Ureter (tissue), 1 donor: ENCODE measurements at places on chromosomes 11 and 22. TPM values are rescaled to one million over a fixed set of nuclear protein-coding genes. Genes with fewer than 3 reads are reported as not detected.

OR8G5 gene
- total RNA-seq = not detected

CAPN5 gene
- 143 TPM for total RNA-seq

TXNRD2 gene
- total RNA-seq = 41.6 TPM

DUSP18 gene
- total RNA-seq = 9.5 TPM

- DNase-seq = no peak
These were observed 1.4 kb downstream of the SLC35C1 start for GRCh38 chr11:45806072-45806933.

GRCh38 chr11:67303132-67303834 is at the start of gene SSH3:
TSS of gene SSH3 (plus strand) at chr11:67303530. CDS start at chr11:67303626, 96 bp downstream.
- peak; percentile 85 for DNase-seq

DNA sequence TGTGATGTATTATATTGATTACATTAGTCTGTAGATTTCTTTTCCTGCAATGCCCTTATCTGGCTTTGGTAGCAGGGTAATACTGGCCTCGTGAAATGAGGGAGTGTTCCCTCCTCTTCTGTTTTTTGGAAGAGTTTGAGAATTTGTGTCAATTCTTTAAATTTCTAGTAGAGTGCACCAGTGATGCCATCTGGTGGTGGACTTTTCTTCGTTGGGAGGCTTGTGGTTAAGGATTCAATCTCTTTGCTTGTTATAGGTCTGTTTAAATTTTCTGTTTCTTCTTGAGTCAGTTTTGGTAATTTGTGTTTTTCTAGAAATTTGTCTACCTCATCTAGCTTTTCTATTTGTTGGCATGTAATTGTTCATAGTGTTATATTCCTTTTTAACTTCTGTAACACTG is 18.9 kb downstream of the SHANK3 start:
- no peak for DNase-seq

- DNase-seq = no peak
These were observed 41.1 kb upstream of the TYR start for GRCh38 chr11:89136606-89137005.

- DNase-seq = no peak
These were observed 19.3 kb downstream of the MYH9 start for GRCh38 chr22:36368359-36368983.

DNA sequence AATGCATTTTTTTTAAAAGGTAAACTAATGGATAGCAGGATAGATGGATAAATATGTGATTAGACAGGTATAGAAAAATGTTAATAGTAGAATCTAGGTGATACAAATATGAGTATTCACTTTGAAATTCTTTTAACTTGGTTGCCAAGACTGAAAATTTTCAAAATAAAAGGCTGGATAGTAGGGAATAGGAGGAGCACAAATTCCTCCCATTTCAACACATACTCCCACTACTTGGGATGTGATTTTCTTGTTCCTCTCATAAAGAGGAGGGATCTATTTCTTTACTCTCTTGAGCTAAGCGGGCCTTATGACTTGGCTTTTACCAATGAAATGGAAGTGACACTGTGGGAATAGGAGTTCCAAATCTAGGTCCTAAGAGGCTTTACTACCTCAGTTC is 35.9 kb downstream of the PIK3C2A start:
- no peak for DNase-seq

GRCh38 chr11:79615425-79615824 is 174.6 kb upstream of the TENM4 start:
- no peak for DNase-seq

DNA sequence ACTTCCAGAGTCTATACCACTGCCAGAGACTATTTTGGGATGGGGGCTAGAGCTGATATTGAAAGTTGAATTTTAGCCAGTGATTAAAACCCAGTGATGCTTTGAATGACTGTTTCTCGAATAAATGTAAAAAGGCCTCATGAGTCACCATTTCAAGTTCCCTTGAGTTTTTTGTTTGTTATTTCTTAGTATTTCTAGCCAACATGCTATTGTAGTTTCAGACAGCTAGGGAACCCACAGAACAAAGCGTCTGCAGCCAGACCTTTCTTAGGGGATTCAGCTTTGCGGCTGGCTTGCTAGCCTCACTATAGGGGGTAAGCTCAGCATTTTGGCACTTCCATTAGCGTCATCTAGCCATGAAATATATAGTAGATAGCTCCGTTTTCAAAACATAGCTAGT is 66.5 kb downstream of the DBX1 start:
- no peak for DNase-seq

DNA sequence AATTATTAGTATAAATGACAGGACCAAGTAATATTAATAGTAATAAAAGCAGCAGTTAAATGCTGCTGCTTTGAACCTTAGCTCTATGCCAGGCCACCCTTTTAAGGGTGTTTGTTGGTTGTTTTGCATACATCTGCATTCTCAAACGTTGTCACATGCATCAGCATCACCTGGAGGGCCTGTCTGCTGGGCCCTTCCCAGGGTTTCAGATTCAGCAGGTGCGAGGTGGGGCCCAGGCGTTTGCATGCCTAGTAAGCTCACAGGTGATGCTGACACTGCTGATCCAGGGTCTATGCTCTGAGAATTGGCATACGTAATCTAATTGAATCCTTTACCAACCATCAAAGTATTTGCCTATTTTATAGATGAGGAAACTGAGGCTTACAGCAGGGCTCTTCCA is 246.5 kb downstream of the CADM1 start:
- no peak for DNase-seq

GRCh38 chr11:64445651-64446050 is 86.7 kb downstream of the RPS6KA4 start:
- DNase-seq = no peak

GRCh38 chr11:34856251-34856650 is 59.9 kb downstream of the APIP start:
- DNase-seq = no peak
